Foreskin fibroblast (primary cell): ENCODE measurements at places on chromosomes 5 and 9.

GRCh38 chr5:127894461-127894860, 189.1 kb upstream of the SLC12A2 start:
- no peak for DNase-seq

- no peak for DNase-seq
Measured at GRCh38 chr9:5480919-5481318, 29.4 kb upstream of the PDCD1LG2 start.

DNA sequence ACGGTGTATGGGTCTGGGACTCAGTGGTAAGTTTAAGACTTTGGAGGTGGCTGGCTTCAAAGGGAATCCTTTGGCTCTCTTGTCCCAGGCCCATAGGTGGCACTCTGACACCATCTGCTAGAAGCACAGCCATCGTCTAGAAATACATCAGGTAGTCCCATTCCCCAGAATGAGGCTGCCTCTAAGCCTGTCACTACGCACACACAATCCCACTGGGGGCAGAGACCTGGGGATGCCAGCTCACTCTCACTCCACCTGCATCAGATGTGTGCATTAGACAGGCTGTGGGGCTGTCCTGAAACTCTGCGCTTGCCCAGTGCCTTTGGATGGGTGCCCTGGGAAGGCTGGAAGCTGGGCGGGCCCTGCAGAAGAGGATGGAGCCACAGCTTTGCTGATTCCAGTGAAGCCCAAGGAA, 127.5 kb upstream of the PANK3 start:
- peak; percentile 66 for DNase-seq

- no peak for DNase-seq
Measured at GRCh38 chr9:110844121-110844520, 175.5 kb downstream of the MUSK start.

GRCh38 chr5:120942596-120943350, 478.7 kb downstream of the PRR16 start:
- DNase-seq: peak; percentile 91

- no peak for DNase-seq
Measured at GRCh38 chr5:120655828-120656435, 191.8 kb downstream of the PRR16 start.

- DNase-seq: no peak
Measured at GRCh38 chr5:83400701-83401100, 70.8 kb upstream of the VCAN start.

DNA sequence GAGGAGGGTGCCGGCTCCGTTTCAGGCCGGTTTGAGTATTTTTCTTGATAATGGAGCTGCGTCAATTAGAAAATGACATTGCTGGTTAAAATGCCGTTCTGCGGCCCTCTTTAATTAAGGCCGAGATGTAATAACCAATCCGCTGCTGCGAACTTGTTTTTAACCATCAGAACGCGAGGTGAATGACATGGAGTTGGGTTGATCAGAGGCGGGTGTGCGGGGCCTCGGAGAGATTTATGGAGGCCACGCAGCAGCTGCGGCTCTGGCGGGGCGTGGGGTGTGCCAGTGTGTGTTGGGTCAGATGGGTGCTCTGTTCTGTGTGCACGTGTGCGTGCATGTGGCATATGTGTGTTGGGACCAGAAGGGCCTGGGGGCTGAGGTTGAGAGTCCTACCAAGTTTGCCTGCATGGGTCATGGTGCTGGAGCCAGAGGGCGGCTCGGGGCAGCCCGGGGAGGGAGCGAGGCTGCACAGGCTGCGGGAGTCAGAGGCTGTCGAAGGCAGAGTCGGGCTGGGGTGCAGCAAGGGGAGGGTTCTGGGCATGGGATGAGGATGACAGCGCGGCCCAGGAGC, 25.4 kb downstream of the RXRA start:
- DNase-seq: no peak

DNA sequence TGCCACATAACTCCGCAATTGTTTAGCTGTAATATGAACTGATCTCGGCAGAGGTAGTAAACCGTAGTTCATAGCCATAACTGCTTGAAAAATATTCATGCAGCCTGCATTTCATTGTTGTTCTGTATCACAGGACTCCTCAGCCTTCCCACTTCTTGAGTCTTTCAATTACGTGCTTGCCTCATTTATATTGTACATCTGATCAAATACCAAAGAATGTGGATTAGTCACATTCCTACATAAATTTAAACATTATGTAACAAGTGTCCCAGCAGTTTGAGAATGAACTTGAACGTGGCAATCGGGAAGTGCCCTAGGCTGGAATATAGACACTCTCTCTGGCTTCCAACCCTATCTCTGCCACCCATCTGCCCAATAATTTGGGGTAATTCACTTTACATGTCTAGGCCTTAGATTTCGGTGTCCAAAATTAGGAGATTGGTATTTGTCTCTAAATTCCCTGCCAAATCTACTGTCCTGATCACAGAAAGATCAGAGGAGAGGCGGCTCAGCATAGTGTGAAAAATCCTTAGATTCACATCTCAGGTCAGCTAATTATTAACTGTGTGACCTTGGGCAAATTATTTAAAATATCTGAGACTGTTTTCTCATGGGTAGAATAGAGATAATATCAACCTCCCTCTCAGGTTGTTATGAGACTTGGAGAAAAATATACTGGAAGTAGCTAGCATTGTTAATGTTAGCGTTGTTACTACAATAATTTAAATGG, 215.1 kb upstream of the RFX3 start:
- DNase-seq: peak; percentile 12

DNA sequence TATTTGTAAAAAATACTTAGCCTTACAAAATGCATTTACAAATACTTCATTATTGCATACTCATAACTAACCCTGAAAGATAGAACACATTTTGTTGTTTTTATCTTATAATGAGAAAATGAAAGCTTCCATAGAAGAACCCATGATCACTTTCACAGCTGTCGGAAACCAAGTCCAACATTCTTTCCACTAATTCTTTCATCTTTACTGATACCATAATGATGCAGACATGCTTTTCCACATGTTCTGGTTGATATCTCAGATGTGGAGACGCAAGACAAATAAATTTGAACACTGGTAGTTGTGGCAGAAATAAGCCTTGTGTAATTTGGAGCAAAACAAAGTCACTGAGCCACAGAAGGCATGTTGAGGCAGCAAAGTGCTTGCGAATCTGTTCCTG, 136.0 kb downstream of the FBXO4 start:
- DNase-seq: no peak

GRCh38 chr5:78496373-78496772, 136.0 kb downstream of the SCAMP1 start:
- peak; percentile 86 for DNase-seq

DNA sequence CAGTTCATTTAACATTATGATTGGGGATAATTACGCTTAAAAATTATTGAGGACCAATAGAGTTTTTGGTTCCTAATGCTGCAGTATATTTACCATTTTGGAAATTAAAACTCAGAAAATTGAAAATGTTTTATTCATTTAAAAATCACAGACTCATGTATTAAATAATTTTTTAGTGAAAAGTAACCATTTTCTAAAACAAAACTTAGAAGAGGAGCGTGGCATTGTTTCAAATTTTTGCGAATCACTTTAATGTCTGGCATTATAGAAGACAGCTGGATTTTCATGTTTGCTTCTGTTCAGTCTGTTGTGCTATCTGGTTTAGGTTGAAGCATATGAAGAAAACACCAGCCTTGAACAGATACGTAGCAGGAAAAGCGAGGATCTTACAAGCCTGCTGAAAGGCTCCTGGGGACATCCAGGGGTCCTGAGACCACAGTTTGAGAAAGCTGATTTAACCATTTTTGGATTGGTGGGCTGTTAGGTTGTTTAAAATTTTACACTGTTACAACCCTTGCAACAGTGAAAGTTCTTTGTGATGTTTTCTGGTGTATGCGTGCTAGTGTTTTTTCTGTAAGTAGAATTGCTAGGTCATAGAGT, 1.6 kb downstream of the ZFYVE16 start:
- DNase-seq: no peak

DNA sequence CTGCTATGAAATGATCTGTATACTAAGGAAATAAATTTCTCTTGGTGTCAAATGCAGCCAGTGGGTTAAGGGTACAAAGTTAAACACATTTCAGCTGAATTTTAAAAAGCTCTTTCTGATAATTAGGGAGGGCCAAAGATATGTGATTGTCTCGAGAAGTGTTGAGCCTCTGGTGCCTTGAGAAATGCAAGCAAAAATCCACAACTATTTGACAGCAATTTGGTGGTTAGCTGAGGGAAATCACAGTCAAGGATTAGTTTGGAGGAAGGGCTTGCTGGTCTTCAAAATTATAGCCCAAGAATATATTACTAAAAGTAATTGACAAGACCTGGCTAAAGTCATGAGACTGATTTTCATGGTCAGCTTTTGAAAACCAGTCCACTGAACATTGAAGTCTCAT, 255.7 kb upstream of the PPP1R2B start:
- no peak for DNase-seq

- no peak for DNase-seq
Measured at GRCh38 chr5:178363501-178364325, 131.1 kb upstream of the PHYKPL start.

DNA sequence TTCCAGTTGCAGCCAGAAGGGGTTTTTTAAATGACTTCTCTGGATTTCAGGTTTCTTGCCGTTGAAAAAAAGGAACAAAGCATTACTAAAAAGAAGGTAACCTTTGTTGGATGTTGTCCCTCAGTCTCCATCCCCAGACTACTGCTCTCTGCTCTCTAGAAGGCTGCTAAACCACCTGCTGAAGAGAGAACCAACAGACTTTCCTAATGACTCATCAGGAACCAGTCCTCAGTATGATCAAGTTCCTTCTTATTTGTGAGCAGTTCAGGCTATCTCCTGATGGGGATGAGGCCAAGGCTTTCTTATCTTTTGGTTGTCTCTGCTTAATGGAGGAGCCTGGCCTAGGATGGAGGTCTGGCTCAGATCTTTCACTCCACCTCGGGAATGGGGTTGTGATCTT, 4.1 kb downstream of the KIF4B start:
- DNase-seq: no peak

DNA sequence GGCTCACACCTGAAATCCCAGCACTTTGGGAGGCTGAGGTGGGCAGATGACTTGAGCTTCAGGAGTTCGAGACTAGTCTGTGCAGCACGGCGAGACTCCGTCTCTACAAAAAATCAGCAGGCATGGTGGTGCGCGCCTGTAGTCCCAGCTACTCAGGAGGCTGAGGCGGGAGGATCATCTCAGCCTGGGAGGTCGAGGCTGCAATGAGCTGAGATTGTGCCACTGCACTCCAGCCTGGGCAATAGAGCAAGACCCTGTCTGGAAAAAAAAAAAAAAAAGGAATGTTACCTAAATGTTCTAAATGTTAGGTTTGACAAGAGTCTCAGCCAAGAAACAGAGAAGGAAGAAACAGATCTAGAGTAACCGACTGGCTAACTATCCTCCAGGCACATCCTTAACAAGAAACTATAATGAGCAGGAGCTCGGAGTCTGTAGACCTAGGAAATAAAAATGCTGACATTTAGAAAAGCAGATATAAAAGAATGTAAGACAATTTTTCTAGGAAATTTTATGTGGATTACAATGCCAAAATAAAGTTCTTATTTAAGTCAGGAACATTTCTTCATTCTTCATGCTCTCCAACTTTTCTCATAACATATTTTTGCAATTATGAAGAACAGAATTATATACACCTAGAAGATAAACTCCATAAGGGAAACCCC, 166.6 kb upstream of the TBCA start:
- DNase-seq: no peak

DNA sequence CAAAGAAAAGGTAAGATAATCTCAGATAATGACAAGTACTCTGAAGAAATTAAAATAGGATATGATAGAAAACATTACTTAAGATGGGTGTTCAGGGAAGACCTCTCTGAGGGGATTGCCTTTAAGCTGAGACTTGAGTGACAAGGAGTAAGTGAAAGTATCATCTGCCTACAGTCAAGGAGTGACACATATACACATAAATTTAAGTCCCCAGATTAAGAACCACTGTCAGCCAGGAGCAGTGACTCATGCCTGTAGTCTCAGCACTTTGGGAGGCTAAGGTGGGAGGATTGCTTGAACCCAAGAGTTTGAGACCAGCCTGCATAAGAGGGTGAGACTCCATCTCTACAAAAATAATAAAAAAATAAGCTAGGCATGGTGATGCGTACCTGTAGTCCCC, 19.7 kb upstream of the ANKHD1 start:
- no peak for DNase-seq

- no peak for DNase-seq
Measured at GRCh38 chr9:80881940-80882339, 807.4 kb downstream of the TLE1 start.

GRCh38 chr5:157172403-157172802, 6.3 kb upstream of the GARIN3 start:
- no peak for DNase-seq

GRCh38 chr9:93612796-93613154, 36.4 kb downstream of the PHF2 start:
- no peak for DNase-seq

GRCh38 chr9:69107771-69108170, 66.3 kb upstream of the TJP2 start:
- no peak for DNase-seq

GRCh38 chr9:75858497-75859092, 31.9 kb upstream of the PCSK5 start:
- DNase-seq: no peak

DNA sequence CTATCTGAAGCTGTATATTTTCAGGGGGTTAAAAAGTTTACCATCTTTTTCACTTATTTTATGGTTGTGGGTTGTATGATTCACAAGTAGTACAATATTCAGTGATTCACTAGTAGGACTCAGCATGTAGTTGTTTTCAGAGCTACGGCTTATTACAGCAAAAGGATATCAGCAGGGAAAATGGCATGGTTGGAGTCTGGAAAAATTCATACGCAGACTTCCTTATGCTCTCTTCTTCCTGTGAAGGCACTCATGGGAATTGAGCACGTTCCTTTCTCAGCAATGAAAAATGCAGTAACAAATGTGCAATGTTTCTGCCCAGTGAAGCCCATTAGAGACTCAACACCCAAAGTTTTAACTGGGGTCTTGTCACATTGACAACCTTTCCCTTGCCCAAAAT, 250.5 kb downstream of the KCNN2 start:
- DNase-seq: no peak

DNA sequence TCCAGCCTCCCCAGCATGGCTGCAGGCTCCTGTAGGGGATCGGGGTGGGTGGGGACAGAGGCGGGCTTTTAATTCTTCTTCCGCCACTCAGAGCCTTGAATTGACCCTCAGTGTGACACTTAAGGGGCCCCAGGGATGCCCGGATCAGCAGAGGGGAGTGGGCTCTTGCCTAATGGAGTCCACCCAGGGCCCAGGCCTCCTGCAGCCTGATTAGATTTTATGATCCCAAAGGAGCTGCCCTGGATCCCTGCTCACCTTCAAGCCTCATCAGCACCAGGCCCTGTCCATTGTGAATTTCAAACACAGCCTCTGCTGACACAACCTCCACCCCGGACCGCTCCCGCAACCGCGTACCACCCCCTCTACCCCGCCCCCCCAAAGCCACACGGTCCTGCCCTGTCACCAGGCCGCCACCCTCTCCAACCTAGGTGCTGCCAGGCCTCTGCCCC, 214.1 kb upstream of the IER5L start:
- DNase-seq: no peak

GRCh38 chr5:150235500-150235854, 45.6 kb downstream of the SLC6A7 start:
- DNase-seq: no peak

DNA sequence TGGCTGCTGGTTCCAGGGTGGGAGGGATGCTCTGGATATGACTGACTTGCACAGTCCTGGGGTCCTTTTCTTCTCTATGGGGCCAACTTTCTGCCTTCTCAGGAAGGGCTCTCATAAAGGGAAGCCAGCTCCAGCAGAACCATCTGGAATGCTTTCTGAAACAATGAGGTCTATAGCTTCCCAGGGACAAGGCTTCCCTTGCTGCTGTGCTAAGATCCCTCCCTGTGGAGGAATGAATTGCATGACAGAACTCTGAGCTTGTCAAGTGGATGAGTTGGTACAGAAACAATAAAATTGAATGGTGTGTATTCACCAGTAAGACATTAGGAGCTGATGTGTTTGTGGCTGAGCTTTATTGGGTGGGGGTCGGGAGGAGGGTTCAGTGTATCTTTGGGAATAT, 19.8 kb downstream of the CKMT2 start:
- no peak for DNase-seq
